ENCODE measurements at places on chromosomes 11 and 22.
A peak's percentile ranks its signal among the peaks of the same experiment; 100 is the strongest.

- no peak for DNase-seq
These were observed 24.6 kb upstream of the LDLRAD3 start for GRCh38 chr11:35919244-35919643.

- no peak for DNase-seq
These were observed 79.0 kb downstream of the ABTB2 start for GRCh38 chr11:34278693-34279297.

- DNase-seq = no peak
These were observed 1301.2 kb downstream of the JRKL start for GRCh38 chr11:97691061-97691460.

DNA sequence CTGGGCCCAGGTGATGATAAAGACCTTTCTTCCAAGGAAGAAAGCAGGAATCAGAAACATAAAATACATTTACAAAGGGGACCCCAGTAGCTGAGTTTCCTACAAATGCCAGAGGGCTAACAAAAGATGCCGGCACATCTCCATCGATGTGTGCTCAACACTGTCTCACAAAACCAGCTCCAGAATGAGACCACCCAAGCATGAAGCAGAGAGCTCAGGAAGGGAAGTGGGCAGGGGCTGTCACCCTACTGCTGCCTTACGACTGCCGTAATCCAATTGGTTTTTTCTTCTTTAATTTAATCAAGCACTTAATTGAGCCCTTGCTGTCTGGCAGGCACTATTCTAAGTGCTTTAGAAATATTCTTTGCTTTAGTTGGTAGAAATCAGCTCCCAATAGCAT, 26.1 kb downstream of the SMCO4 start:
- no peak for DNase-seq

DNA sequence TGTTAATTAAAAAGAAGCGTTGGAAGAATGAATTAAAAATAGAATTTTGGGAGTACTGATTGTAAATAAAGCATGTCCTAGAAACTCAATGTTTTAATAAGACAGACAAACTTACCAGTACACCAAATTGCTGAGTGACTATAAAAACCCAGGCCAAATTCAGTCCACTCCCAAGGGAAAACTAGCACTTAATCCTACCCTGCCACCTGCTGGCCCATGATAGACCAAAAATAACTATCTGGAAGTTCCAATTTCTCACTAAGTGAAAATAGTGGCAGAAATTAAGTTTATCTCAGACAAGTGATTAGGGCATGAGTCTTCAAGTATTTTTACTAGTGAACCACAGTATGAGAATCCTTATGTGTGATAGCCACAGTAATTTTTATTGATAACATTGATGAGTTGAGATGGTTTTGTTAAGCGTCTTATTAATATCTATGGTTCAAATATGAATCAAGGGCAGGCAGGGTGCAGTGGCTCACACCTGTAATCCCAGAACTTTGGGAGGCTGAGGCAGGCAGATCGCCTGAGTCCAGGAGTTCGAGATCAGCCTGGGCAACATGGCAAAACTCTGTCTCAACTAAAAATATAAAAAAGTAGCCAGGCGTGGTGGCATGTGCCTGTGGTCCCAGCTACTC, 9.8 kb upstream of the DDX10 start:
- DNase-seq = peak; percentile 63

DNA sequence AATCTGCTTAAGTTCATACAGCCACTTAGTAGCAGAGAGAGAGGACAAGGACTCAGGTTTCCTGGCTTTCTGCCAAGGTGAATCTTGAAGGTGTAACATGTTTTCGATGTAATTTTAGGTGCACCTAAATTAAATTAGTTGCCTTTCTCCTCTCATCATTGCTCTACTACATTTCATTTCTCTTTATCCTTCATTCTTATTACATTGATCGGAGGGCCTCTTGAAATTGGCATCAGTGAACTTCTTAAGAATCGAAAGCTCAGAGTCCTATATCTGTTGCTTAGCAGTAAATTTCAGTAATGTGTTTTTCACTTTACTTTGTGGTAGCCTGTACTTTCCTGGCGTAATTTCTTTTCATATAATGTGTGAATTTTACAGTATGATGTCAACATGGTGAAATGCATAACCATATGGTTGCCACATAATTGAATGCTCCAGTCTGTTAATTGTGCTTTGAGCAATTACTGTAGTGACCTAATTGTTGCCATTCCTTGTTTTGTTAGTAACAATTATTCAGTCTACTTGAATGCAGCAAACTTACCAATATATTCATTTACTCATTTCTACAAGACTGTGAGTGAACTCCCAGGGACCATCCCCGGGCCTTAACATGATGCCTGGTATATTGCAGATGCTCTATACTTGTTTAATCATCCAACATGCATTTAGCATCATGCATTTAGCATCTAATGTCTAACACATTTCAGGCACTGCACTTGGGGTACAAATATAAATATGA, 138.1 kb downstream of the MAML2 start:
- no peak for DNase-seq

GRCh38 chr11:112513417-112513816, 252.8 kb upstream of the PLET1 start:
- no peak for DNase-seq

GRCh38 chr11:15118431-15118830, 3.7 kb downstream of the INSC start:
- no peak for DNase-seq

GRCh38 chr11:9947231-9947864, 283.5 kb downstream of the SWAP70 start:
- DNase-seq = peak; percentile 20

- peak; percentile 70 for DNase-seq
These were observed 253.7 kb upstream of the CHORDC1 start for GRCh38 chr11:90476442-90477007.

GRCh38 chr11:45180179-45180847, 33.9 kb downstream of the PRDM11 start:
- DNase-seq = no peak

DNA sequence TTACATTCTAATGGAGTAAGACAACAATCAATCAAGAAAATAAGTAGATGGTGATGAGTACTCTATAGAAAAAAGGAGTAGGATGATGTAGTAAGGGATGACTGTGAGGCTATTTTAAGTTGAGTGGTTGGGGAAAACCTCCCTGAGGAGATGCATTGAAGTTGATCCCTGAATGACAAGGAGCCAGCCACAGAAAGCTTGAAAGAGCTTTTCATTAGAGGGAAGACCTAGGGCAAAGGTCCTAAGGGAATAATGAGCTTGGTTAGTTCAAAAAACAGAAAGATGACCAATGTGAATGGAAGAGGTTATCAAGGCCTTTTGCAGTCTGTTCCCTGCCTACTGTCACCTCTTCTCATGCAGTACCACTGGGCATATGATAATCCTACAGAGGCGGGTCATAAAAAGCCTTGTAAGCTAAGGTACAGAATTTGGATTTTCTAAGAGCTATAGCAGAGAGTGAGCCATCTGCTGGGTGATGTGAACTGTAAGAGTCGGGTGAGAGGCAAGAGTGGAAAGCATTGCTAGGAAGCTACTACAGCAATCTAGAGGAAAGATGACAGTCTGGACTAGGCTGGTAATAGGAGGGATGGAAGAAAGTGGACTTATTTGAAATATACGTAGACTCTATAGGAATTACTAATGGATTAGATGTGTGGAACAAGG, 3.1 kb downstream of the PPP2R1B start:
- peak; percentile 9 for DNase-seq

DNA sequence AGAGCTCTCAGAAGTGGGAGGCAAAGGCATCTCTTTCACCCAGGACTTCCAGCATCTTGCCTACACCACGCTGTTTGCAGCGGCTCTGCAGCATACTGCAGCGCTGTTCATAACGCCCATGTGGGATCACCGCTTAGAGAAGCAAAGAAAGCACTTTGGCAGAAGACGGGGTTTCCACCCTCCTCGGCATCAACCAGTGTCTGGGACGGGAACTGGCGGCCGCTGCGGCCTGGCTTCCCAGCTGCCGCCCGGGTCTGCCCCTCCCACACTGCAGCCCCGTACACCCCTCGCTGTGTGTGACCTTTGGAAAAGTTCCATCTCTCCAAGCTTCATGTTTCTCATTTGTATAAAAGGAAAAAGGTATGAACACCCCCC, 545 bp upstream of the TIRAP start:
- no peak for DNase-seq

GRCh38 chr11:11558396-11558795, 63.4 kb downstream of the GALNT18 start:
- DNase-seq = no peak

DNA sequence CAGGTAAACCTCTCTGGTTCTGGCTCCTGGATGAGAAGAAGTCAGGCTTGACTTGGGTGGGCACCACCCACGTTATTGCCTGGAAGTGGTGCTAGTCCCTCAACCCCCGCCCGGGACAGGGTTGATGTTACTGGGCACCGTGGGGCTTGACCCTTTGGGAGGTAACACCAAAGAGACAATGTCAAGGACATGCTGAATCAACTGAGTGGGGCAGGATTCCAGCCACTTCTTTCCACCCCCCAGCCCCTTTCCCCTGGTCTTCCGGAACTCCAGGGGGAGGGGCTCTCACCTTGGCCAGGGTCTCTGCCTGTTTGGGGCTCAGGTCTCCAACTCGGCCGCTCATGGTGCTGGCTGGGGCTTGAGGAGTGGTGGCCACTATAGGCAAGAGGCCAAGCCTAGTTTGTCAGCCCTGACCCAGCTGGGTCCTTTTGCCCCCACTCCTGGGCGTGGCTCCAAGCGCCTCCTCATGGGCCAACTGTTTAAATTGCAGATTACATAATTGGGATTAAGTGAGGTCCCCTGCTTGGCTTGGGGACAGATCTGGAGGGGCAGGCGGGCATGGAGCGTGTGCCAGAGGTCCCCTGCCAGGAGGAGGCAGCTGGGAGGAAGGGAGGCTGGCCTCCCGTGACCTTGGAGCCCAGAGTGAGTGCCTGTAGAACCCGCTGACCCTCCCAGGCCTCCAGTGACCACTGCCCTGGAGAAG, at the start of gene SEC14L3:
TSS of gene SEC14L3 (minus strand) at position 402 of the 703 bp plus-strand sequence. CDS start at position 343, 59 bp downstream.
- DNase-seq = no peak

- no peak for DNase-seq
These were observed 158.4 kb downstream of the LRRC4C start for GRCh38 chr11:41301023-41301422.

DNA sequence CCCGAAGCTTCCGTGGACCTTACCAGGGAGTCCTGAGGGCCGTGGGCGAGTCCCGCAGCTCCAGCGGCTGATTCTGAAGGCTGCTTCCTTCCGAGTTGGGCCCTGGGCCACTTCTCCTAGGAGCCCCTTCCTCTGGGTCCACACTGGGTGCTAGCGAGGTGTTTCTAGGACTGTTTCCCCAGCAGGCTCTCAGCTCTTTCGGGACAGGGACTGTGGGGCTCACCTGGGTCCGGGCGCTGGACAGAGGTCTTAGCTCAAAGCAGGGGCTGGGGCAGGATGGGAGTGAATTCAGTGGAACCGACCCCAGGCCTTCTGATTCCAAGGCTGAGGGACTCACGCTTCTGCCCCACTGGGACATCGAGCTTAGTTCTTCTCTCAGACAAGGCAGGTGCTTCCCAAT, 29.3 kb upstream of the CSNK1E start:
- no peak for DNase-seq

- no peak for DNase-seq
These were observed 1349.5 kb downstream of the BRD1 start for GRCh38 chr22:48478124-48478523.

DNA sequence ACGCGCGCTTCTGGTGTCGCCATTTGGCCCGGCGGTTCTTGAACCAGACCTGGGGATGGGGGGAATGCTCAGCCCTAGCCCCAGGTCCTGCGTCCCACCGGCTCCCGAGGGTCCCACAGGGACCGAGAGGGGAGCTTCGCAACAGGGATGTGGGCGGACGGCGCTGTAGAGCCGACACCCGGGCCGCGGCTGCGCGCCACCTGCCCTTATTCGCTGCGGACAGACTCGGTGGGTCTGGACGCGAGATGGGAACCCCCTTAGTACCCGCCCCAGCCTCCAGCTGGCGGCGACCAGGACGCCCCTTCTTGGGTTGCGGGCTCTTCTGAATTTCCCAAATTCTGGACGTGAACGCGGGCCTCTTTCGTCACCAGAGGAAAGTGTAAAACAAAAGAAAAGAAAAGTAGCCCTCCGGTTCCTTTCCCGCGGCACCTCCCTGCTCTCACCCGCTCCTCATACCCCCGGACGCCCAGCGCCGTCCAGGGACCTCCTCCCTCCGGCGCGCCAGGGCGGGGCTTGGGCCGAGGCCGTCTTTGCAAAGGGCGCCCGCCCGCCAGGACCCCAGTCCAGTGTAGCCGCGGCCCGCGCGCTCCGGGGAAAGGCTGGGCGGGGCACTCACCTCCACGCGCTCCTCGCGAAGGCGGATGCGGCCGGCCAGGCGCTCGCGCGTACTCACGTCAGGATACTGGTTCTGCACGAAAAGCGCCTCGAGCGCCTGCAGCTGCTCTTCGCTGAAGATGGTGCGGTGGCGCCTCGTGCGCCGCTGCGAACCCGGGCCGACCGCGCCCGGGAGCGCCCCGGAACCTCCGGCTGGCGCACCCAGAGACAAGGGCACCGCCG, 827 bp downstream of the GSC2 start:
- no peak for DNase-seq

GRCh38 chr11:16406226-16406625, 49.9 kb upstream of the SOX6 start:
- no peak for DNase-seq

- DNase-seq = no peak
These were observed 21.5 kb upstream of the CHKA start for GRCh38 chr11:68142441-68143309.

GRCh38 chr11:120182790-120183491, 27.9 kb upstream of the OAF start:
- DNase-seq = peak; percentile 8

GRCh38 chr11:68309621-68310185, 2.7 kb upstream of the LRP5 start:
- DNase-seq = no peak

- DNase-seq = peak; percentile 80
These were observed 5.0 kb downstream of the SCN2B start for GRCh38 chr11:118171269-118172062.

- peak; percentile 88 for DNase-seq
These were observed 19.7 kb upstream of the DNAJB13 start for GRCh38 chr11:73931039-73931645.

DNA sequence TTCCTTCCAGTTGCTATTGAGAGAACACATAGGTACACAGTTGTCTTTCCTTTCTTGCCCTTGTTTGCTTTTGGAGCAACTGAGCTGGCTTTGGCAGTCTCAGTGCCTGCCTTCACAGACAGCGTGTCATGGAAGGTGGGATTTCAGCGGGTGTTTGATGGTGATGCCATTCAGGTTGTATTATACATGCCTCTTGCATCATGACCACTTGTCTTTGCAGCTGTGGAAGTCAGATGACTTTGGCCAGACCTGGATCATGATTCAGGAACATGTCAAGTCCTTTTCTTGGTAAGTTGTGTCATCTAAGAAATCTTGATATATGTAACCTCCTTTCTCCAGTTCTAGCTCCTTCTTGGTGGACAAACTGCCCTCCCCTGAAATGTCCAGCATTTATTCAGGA, 37.1 kb upstream of the SORL1-AS1 start:
- no peak for DNase-seq

- no peak for DNase-seq
These were observed 26.5 kb upstream of the ATXN10 start for GRCh38 chr22:45645150-45645525.

Measured in NAMALWA (cell line).